ENCODE measurements at places on chromosomes 2 and 18.

- DNase-seq: no peak
Observed at GRCh38 chr18:79484661-79485621, 89.2 kb downstream of the NFATC1 start.

DNA sequence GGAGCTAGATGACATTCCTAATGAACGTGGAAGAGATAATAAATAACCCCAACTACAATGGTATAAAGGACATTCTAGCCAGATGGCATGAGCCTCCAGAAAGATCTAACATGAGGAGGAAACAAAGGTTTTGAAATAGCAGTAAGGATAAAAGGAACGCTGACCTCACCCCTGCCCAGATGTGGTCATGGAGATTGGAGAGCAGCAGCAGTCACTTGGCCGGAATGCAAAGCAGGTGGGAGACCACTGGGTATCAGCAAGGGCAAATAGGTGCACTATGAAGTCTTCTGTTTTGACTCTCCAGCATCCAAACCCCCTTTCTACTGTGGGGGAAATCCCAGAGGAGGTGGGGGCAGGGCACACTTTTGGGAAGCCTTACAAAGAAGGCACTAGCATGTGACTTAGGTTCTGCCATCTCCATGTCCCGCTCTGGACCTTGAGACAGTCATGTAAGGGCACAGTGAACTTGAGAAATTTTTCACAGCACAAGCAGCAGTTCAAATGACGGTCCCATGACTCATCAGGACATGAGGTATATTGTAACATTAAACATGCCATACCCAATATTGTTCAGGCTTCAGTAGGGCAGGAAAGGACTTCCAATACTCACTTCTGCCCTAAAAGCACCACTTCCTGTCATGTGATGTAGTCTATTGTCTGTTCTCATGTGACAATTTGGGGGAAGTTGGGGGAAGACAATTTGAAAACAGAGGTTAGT, 55.2 kb downstream of the METTL4 start:
- no peak for DNase-seq

DNA sequence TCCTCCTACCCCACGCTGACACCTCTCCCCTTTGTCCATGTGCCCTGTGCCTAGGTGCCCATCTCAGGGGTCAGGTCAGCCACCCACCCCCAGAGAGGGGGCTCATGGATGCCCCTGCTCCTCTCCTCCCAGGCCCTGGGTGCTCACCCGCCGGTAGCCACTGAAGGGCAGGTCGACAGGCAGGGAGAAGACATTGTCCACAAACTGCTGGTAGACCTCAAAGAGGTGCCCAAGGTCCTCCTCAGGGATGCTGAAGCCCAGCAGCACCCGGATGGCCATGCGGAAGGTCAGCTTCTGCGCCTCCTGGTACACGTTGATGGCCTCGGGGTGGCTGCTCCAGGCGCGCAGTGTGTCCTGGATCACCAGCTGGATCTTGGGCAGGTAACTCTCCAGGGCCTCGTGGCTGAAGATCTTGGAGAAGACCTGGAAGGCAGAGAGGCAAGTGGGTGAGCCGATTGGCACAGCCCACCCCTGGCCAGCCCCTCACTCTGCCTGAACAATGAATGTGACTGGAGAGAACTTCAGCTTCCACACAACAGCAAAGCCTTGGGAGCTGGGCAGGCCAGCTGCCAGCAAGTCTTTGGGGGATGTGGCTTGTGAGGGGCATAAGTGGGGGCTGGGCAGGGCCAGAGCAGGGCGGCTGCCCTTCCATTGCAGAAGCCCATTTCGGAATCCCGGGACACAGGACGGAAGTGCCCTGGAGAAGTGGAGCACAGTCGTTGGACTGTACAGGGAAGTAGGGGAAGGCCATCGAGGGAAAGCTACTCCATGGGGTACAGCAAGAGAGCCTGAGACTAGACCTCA, 12.5 kb downstream of the CYP26B1 start:
- no peak for DNase-seq

- DNase-seq: no peak
Observed at GRCh38 chr2:158015428-158016076, 86.1 kb upstream of the UPP2 start.

- no peak for DNase-seq
Observed at GRCh38 chr18:49025426-49025766, 74.6 kb upstream of the SMAD7 start.

GRCh38 chr18:44968336-44968735, 287.6 kb downstream of the SETBP1 start:
- DNase-seq: no peak

DNA sequence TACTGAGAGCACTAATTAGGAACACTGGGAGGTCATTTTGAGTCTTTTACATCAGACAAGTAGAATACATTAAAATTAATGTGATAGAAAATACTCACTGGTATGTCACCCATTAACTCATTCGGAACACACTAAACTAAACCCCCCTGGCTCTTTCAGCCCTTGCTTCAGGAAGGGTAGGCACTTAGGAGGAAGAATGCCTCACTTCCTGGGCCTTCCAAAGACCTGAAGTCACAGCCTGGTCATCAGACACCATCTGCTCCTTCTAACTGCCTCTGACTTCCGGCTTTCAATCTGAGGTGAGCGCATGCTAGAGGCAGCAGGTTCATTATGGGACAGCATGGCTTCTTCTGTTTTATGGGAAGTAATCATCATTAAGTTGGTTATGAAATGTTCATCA, 451.4 kb downstream of the PID1 start:
- DNase-seq: no peak

DNA sequence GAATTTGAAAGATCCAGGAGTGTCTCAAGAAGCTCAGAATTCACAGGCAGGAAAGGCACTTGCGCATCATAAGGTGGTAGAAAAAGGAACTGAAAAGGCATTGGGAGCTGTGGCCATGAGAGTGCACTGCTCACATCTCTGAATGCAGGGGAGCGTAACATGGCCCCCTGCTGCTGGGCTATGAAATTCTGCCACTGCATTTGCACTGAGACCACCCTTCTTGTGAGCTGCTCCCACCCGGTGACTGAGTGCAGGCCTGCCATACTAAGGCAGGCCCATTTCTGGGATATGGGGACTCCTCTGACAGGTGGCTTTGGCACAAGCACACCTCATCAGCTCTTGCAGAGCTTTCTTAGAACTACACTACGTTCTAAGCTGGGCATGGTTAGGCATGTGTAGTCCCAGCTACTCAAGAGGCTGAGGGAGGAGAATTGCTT, 25.3 kb upstream of the STARD7 start:
- DNase-seq: no peak

- DNase-seq: no peak
Observed at GRCh38 chr2:118728984-118729383, 118.5 kb downstream of the EN1 start.

GRCh38 chr2:37555457-37555856, 116.0 kb downstream of the CDC42EP3 start:
- DNase-seq: no peak

DNA sequence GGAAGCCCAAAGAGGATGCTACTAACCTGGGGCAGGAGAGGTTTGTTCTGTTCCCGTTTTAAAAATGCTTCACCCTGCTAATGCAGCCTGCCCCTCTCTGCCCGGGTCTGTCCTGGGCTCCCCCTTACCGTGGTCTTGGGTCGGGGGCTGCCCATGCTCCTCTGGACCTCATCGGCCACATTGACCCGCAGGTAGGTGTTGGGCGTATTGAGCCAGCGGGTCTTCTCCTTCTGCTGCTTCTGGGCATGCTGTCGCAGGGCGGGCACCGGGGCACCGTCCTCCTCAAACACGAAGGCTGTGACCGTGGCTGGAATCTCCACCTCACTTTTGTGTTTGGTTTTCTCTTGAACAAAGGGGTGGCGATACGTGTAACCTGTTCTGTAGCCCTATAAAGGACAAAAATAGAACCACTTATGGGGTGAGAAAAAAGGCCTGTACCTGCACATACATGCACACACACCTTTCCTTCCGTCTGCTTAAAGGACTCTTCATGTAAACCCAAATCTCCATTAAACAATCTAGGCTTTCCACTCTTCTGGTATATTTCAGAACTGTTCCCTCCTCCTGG, 89.3 kb downstream of the ADD2 start:
- DNase-seq: no peak

- DNase-seq: no peak
Observed at GRCh38 chr2:160721089-160722040, 227.8 kb upstream of the RBMS1 start.

- no peak for DNase-seq
Observed at GRCh38 chr2:12087175-12087574, 340.7 kb downstream of the LPIN1 start.

- no peak for DNase-seq
Observed at GRCh38 chr2:74571058-74571457, 16.5 kb downstream of the DOK1 start.

GRCh38 chr2:134181219-134181618, 72.7 kb upstream of the MGAT5 start:
- DNase-seq: no peak

- DNase-seq: no peak
Observed at GRCh38 chr2:196288006-196288538, 116.7 kb upstream of the STK17B start.

GRCh38 chr2:38233231-38233983, 143.7 kb downstream of the ATL2 start:
- no peak for DNase-seq

GRCh38 chr18:24220318-24220688, 81.4 kb downstream of the CABYR start:
- DNase-seq: no peak

DNA sequence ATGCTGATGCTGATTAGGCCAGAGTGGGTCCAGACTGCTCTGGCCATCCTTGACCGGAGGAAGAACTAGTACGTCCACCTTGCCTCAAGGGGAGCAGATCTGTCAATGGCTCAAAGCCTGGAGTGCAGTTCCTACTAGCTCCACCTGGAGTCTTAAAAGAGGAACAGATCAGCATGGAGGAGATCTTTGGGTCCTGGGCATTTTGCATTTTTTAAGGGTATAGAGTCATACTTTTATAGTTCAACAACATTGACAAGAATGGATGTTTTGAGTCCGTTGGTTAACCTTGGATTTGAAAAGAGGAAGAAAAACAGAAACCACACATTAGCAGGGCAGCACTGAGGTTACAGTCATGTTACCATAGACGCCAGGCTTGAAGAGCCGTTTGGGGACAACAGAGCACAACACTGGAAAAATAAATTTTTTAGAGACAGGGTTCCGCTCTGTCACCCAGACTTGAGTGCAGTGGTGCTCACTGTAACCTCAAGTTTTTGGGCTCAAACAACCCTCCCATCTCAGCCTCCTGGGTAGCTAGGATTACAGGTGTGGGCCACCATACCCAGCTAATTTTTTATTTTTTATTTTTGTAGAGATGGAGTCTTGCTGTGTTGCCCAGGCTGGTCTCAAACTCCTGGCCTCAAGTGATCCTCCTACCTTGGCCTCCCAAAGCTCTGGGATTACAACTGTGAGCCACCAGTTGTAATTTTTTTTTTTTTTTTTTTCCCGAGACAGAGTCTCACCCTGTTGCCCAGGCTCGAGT, 78.5 kb downstream of the PRKCE start:
- DNase-seq: no peak

- no peak for DNase-seq
Observed at GRCh38 chr2:207734264-207734635, 22.8 kb downstream of the CCNYL1 start.

DNA sequence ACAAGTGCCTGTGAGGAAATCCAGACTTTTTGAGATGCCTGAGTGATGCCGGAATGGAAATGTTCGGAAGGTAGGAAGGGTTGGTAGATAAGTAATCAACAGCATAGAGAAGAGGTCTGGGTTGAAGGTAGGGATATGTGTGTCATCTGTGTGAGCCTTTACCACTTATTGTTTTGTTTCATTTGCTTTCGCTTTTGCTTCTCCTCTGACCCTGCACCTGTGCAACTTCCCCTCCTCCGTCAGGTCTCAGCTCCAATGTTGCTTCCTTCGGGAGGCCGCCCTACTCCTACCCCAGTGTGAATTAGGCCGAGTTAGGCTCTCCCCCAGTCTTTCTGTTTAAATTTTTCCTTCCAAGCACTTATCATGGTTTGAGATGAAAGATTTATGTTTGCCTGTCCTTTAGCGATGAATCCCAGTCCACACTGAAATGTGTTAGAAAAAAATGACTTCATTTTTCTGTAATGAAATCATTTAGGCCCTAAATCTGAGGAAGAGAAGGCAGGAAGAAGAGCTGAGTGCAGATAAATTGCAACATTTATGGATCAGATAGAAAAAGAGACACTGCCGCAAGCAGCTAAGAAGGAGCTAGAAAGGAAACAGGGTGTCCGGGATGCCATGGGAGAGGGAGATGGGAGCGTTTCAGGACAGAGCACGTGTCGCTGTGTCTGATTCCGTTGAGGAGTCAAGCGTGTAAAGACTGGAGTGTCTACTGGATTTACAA, 139.6 kb upstream of the PELI1 start:
- DNase-seq: no peak

DNA sequence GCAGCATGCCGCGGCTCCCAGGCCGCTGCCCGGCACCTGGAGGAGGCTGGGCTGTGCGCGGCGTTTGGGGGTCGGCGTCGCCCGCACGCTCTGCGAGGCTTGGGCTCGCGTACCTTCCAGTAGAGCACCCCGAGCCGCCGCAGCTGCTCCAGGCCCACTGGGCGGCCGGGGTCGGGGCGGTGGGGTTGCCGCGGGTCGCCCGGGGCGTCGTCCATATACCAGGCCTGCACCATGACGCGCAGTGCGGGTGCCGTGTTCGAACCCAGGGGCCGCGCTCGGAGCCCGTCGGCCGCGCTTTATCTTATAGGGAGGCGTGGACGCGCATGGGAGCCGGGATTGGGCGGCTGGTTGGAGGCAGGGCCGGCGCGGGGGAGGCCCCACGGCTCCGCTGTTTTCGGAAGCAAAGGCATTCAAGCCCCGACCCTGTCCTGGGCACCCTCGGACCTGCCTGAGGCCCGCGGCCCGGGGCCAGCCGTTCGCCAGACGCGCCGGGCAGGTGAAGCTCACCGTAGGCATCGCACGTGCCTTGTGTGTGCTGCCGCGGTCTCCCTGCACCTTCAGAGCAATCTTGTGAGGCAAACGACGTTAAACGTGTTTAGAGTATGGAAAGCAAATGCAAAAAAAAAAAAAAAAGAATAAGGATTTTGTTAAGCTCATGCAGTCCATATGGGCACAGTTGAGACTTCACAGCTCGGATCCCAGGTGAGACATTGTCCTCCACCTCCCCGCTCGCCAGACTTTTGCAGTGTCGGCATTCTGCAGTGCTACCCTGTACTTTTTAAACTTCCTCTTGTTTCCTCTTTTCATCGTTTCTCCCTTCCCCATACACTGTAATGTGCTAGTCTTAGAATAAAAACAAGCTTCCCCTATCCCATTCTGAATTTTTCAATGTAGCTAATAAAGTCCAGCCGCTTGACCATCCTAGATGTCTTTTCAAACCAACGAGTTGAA, at the start of gene ADI1:
Gene ADI1 (minus strand): TSS at position 277 of the 951 bp plus-strand sequence. CDS start 44 bp downstream, at position 233.
- peak; percentile 43 for DNase-seq

- DNase-seq: no peak
Observed at GRCh38 chr2:127326289-127326945, 32.5 kb upstream of the ERCC3 start.

DNA sequence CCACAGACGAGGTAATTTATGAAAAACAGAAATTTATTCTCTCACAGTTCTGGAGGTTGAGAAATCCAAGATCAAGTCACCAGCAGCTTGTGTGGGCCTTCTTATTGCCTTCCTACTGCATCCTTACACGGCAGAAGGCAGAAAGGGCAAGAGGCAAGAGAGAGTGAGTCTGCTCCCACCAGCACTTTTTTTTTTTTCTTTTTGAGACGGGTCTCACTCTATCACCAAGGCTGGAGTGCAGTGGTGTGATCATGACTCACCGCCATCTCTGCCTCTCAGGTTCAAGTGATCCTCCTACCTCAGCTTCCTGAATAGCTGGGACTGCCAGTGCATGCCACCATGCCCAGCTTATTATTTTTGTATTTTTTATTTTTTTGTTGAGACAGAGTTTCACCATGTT, 78.5 kb upstream of the HK2 start:
- DNase-seq: no peak
